Fibroblast of villous mesenchyme (primary cell): ENCODE measurements at places on chromosomes 3 and 15. TPM values are rescaled to one million over a fixed set of nuclear protein-coding genes. Genes with fewer than 3 reads are reported as not detected.

The PTPRG gene
- total RNA-seq, result 31.2 and 41.0 TPM in 2 replicates

The TMC3 gene
- not detected in 2 replicates for total RNA-seq

GRCh38 chr3:124298951-124299350, 307.0 kb upstream of the ROPN1 start:
- DNase-seq, result no peak

DNA sequence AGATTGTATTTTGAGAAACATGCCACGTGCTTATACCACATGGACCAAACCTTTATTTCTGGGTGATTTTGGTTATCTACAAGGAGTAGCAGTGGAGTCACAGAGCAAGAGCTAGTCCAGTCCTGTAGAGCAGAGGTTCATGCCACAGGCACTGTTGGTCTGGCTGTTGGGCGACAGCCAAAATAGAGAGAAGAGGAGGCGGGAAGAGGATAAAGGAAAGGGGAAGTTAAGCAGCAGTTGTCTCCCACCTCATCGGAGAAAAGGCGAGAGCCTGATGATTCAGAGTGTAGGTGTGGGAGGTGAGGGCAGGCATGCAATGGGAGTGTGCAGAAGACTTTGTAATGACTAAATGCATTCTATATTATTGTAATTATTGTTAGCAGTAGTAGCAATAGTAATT, 237.5 kb upstream of the ROPN1 start:
- no peak for DNase-seq

The ITGA11 gene
- 87.7 and 159 TPM in 2 replicates for total RNA-seq

DNA sequence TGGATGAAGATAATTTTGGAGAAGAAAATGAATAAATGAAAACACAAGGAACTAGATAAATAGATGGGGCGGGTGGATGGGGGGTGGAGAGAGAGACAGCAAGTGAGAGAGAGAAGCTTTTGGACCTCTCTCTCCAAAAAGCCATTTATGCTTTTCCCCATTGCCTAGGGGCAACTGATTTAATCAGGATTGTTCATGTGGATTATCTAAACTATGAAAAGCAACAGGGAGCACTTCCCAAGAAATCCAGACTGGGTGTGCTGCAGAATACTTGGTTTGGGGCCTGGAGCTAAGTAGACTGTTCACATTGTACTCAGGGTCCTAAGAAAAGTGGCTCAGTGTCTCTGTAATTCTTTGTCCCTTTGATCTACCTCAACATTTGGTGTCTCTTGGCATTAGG, 367.0 kb downstream of the TIGIT start:
- DNase-seq, result no peak

The LRRC2 gene
- 2.2 and 5.2 TPM in 2 replicates for total RNA-seq

GRCh38 chr3:71905426-71905825, 120.5 kb upstream of the PROK2 start:
- DNase-seq, result no peak

The NEO1 gene
- 38.3 and 60.5 TPM in 2 replicates for total RNA-seq

The SUSD5 gene
- total RNA-seq, result 1.3 and 2.2 TPM in 2 replicates

GRCh38 chr15:87123676-87124382, 1044.2 kb downstream of the AGBL1 start:
- no peak for DNase-seq

DNA sequence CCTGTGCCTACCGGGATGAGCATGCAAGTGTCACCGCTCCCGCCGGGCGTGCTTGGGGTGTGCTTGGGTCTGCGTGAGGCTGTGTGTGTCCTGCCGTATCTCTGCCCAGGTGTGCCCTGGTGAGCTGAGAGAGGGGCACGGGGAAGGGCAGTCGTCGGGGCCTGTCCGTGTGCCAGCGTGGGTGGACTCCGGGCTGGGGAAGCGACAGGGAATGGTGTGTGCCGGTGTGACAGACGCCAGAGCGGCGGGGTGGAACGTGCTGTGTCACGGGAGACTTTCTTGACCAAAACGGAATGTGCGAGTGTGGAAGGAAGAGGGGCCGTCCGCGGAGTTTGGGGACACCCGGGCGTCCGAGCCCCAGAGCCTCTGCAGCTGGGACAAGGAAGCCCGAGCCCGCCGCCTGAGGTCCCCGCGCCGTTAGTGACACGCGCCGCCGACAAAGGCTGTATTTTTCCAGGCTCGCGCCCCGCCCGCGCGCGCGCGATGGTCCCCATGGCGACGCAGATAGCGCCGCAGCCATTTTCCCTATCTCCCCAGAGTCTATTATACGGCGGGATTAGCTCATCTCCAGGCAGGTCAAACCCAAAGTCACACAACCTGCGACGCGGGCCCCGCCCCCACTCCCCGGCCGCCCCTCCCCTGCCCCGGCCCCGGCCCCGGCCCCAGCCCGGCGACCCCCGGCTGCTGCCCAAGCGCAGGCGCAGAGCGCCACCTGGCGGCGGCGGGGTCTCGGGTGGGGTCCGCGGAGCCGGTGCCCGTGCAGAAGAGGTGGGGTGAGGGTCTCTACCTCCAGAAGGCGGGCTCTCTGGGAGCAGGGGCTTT, 4.5 kb upstream of the GATA2 start:
- peak; percentile 57 for DNase-seq

- DNase-seq, result no peak
These were observed 4.6 kb upstream of the TSPAN3 start for GRCh38 chr15:77075528-77075927.
